ENCODE measurements at places on chromosomes 13 and 19.

DNA sequence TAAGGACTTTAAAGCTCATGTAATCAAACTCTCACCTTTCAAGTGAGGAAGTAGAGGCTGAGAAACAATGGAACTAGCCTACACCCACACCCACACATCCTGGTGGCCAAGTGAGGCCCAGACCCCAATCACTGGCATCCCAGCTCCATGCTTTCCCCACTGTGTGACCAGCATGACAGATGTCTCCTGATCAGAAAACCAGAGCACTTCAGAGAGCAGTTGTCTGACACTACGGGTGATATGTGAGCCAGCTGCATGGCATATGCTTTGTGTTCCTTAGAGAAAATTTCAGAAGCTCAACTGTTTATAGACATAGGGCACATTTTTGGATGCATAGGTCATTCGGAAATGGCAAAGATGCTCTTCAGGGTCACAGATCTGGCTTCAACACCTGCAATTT is 315.2 kb downstream of the NDFIP2 start:
- DNase-seq = no peak

DNA sequence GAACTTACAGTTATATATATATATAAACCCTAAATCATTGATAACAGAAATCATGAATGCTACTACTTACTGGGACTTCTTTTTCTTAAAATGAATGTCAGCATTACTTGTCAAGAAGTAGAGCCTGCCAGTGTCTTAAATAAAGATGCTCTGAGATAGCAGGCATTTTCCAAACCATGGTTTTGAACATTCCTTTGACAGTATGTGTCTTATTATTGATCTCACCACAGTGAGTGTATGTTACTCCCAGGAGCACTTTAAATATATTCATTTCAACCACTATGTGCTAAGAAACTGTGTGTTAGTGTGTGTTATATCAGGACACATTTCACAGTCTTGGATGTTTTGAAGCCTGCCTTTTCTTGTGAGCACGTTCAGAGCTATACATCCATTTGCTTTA is 28.2 kb downstream of the TNFRSF19 start:
- no peak for DNase-seq

DNA sequence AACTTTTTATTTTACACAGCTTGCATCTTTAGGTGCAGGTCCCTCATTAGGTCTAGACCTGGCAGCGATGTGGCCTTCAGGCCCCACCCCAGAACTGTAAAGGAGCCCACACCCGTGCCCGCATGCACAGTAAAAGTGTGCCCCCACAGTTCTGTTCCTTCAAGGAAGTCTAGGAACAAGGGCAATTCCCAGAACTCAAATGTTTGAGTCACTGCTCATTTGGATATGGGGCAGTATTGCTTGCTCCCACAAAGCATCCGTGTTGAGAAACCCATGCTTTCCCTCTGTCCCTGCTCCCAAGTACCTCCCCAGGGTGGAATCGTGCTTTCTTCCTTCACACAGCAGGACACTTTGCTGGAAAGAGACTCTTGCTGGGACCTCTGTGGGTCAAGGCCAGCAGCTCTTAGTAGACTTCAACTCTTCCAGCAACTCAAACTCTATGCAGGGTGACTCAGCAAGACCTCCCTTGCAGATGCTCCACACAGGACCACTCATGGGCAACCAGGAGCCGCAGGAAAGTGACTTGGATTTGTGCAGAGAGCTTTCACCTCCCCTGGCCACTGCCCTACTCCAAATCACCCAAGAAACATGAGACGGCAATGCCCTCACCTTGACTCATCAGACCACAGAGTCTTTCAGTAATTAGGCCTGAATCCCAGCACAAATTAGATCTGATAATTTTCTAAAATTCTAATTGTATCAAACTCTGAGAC is 12.3 kb downstream of the SLC7A1 start:
- DNase-seq = no peak

DNA sequence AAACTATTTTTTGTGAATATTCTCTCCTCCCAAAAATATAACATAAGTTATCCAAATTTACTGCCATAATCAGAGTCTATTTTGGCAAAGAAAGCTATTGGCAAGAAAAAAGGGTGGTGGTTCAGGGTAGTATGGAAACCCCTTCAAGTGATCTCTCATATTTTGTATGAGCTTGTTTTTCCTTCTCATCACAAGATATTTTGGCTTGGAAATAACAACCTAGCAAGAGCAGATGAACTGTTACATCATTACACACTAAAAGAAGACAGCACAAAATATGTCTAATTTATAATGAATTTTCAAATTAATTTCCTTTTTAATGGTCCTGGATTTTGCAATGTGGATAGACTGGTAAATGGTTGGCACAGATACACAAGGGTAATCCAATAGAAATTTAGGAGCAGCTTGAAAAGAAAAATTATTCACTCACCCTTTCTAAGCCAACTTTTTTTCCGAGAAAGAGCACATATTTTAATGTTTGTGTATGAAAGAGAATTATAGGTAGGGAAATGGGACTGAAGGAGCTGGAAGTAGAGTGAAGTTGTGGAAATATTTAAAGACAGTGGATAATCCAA is 225.1 kb downstream of the EFNB2 start:
- DNase-seq = no peak

DNA sequence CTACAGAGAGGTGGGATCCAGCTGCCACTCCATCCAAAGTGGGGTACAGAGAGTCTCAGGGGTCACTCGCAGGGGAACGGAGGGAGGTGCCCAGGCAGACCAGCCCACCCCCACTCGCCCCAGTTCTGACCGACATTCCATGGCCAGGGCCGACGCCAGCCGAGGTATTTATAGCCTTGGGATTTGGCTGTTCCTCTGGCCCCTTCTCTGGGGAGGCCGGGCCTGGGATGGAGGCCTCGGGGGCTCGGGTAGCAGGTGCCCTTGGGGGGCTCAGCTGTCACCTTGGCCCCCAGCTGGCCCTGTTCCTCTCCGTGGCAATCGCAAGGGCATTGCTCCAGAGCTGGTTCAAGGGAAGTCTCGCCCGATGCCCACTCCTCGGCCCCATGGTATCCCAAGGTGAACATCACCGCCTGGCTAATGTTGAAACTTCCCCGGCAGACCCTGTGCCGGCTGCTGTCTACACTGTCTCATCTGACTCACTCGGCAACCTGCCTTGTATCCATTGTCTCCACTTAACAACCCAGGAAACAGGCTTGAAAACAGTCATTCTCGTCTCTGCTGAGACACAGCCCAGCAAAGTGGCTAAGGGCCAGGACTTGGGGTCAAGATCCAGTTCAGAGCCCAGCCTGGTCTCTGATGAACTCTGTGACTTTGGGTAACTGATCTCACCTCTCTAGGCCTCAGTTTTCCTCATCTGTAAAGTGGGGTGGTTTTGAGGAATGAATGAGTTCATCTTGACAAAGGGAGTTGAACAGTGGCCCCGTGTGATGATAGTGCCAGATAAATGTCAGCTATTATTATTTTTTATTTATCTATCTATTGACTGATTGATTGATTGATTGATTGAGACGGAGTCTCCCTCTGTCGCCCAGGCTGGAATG is 9.7 kb downstream of the PRKACA start:
- DNase-seq = no peak

DNA sequence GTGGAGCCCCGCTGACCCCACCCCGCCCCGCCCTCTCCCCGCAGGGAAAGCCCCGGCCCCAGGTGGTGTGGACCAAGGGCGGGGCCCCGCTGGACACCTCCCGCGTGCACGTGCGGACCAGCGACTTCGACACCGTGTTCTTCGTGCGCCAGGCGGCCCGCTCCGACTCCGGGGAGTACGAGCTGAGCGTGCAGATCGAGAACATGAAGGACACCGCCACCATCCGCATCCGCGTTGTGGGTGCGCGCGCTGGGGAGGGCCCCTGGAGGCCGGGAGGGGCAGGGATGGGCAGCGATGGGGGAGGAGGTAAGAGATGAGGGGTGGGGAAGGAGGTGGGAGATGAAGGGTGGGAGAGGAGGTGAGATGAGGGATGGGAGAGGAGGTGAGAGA is 17.2 kb upstream of the EMC10 start:
- no peak for DNase-seq

DNA sequence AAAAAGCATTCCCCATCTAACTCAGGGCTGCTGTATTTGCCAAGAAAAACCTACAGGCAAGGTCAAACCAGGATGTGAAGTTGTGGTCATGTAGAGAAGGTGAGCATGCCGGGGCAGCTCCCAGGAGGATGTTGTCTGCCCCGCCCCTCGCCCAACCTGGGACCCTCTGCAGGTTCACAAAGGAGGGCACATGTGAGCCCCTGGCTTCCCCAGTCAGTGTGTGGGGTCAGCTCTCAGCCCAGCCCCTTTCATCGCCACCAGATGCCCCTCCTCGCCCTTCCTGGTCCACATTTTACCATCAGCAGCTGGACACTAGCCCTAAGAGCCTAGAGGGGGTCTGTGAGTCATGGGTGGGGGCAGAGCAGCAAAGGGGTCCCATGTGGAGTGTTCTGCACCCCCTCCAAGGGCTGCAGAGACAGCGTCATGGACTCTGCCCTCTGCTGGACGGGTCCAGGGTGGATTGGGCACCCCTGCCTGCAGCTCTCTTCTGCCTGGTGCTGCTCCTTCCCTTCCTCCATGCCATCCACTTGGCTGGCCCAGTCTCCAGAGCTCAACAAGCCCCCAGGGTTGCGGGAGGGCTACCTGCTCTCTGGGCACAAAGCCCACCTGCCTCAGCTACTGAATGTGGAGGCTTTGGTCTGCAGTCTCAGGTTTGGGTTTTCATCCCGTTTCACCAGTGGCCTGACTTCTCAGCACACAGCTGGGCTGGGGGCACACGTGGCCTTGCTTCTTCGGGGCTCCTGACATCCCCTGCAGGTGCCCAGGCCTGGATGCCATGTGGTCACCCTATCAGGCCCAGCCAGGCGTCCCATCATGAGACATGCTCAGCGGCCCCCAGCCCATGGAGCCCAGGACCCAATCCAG is 3.7 kb downstream of the PLEKHF1 start:
- no peak for DNase-seq

DNA sequence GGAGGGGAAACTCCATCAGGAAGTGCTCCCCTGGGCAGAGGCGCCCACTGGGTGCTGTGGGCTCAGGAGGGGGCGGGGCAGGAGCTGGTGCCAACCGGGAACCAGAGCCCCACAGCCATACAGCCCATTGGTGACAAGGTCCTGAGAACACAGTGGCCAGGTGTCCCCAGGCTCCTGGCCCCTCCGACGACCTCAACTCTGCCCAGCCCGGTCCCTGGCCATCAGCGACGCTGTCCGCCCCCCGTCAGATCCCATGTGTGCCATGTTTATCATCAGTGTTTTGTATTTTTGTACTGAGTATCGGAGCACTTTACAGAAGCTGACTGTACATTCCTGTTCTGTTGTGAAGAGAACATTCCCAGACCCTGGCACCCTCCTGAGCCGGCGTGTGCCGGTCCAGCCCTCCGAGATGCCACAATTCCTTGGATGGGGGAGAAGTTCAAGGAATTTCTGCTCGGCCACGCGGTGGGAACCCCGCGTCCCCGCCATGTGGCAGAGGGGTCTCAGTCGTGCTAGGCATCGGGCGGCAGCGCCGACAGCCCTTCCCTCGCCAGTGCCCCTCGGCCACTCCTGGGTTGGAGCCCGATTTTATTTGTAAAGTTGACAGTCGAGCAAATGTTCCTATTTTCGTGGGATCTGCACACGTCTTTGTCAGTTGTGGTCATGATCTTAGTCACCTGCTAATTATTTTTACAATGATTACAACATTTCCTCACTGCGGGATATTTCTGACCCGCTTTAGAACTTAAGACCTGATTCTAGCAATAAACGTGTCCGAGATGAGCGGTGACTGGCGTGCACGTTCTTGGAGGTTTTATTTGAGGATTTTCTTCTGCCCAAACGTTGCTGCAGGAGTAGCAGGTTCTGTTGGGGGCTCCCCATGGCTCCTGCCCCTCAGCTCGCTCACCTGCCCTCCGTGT is 16.9 kb downstream of the PEX11G start:
- DNase-seq = no peak

DNA sequence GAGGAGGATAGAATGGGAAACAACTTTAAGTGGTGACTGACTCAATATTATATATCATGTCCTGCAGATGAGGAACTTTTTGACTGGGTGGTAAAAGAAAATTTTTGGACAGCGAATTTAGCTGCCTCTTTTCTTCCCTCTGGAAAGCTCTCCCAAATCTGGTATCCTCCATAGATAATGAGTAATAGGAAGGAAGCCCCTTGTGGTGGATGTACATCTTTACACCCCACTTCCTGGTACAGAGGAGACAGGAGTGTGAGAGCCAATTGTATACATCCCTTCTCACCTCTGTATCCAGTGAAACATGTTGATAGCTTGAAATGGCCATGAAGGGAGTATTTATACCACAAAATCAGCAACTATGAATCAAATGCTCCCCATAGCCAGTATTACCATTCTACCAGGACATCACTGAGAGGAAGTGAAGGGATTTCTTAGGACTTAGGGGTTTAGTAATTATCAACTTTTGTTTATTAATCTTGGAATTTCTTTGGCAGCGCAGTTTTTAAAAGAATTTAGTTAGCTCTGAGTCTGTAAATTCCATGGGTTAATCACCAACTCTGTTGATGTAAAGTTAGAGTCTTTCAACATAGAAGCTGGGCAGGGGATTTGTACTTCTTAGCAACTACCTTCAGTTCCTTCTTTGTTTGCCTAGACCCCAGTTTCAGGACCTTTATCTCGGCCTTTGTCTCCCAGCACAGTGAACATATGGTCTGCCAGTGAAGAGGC is 17.0 kb upstream of the TDRD3 start:
- no peak for DNase-seq

DNA sequence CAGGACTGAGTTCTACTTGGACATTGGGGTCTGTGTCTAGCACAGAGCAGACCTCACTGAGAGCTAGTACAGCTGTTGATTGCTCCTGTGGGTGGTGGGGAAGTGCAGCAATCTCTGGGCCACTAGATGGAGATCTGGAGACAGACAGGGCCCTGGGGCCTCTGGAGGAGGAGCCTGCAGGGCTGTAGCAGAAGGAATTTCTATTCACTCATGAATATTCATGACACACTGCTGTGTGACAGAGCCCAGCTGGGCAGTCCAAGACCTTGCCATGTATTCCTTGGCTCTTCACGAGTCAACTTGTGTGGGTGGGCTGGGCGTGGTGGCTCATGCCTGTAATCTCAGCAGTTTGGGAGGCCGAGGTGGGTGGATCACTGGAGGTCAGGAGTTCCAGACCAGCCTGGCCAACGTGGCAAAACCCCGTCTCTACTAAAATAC is 37.5 kb downstream of the SUGP2 start:
- DNase-seq = no peak

- no peak for DNase-seq
Observed at GRCh38 chr19:21587117-21587461, 81.7 kb downstream of the ZNF429 start.

- no peak for DNase-seq
Observed at GRCh38 chr19:49528211-49528771, 488 bp downstream of the RCN3 start.

GRCh38 chr13:44768239-44768638 is 192.1 kb upstream of the TSC22D1 start:
- no peak for DNase-seq

- DNase-seq = no peak
Observed at GRCh38 chr13:47372751-47373150, 475.9 kb upstream of the HTR2A start.

- DNase-seq = no peak
Observed at GRCh38 chr19:43618921-43619261, 538 bp downstream of the ZNF428 start.
